A172 (cell line): ENCODE measurements at places on chromosomes 7 and 10.
A peak's percentile ranks its signal among the peaks of the same experiment; 100 is the strongest.

- peak; percentile 60 for DNase-seq
These were observed 69.4 kb upstream of the PDLIM1 start for GRCh38 chr10:95360122-95360714.

GRCh38 chr7:159013825-159014289 lies 130.8 kb downstream of the VIPR2 start:
- no peak for DNase-seq

GRCh38 chr7:83162402-83163256 lies at the start of gene PCLO:
Gene PCLO (minus strand): TSS chr7:83162884. CDS start chr7:83162592, 292 bp downstream.
- DNase-seq: peak; percentile 91

GRCh38 chr7:158973941-158974785 lies 117.8 kb downstream of the DYNC2I1 start:
- DNase-seq: no peak

DNA sequence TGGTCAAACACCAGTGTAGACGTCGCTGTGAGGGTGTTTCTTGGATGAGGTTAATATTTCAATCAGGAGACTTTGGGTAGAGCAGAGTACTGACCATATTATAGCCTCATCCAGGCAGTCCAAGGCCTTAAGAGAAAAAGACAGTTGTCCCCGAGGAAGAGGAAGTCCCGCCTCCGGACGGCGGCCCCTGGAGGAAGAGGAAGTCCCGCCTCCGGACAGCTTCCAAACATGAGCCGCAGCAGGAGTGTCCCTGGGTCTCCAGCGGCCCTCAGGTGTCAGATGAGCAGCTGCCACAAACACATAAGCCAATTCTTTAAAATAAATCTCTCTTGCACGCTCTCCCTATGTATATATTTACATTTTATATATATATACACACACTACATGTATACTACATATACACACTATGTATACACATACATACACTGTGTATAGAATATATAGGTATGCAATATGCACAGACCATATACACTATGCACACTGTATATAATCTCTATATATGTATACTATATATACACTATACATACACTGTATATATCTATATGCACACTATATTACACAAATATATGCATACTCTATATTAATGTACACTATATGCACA lies 37.5 kb downstream of the PWWP2B start:
- DNase-seq: no peak
